ENCODE measurements at places on chromosomes 6 and 20.

DNA sequence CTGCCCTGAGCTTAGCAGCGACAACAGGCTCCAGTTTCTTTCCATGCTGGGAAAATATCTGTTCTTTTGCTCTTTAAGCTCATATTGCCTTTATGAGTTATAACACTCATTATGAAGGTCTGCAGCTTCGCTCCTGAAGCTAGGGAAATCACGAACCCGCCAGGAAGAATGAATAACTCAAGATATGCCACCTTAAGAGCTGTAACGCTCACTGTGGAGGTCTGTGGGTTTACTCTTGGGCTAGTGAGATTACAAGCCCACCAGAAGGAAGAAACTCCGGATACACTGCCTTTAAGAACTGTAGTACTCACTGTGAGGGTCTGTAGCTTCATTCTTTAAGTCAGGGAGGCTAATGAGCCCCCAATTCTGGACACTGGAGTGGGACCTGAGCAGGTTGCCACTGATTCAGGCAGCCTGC, 3.0 kb upstream of the SSR1 start:
- DNase-seq: no peak

DNA sequence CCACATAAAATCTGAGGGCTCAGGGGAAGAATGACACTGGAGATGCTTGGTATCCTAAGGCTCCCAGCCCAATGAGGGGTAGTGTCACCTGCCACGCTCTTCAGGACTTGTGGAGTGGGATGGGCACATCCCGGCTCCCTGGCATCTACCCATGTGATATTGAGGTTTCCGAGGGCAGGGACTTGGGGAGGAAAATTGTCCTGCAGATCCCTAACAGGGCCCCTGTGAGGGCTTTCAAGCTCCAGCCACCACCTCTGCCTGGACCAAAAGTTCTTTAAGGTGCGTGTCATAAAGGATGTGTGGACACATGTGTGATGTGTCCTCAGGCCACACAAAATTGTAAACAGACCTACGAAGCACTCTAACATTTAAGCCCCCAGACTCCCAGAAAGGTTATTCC, 2.5 kb downstream of the SCML4 start:
- DNase-seq: no peak

- no peak for DNase-seq
These were observed 20.8 kb upstream of the ERVFRD-1 start for GRCh38 chr6:11132194-11132888.

GRCh38 chr6:85490516-85491248, 40.8 kb downstream of the NT5E start:
- no peak for DNase-seq

DNA sequence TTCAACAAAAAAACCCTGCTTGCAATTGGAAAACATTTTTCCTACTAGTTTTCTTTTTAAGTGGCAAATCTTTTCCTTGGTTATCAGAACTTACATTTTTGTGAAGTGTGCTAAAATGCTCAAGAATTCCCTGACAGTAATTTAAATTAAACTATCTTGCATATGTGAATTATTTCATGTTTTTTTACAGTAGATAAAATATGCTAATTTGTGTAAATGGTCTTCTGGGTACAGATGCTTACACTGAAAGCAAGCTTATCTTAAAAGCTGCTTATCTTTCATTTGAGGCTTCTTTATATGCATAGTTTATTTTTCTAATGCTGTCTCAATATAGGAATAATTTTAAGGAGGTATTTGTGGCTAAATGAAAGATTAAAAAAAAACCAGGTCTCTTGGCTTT, 403.0 kb upstream of the FLRT3 start:
- no peak for DNase-seq

GRCh38 chr20:47581090-47581489, 79.4 kb downstream of the NCOA3 start:
- no peak for DNase-seq

DNA sequence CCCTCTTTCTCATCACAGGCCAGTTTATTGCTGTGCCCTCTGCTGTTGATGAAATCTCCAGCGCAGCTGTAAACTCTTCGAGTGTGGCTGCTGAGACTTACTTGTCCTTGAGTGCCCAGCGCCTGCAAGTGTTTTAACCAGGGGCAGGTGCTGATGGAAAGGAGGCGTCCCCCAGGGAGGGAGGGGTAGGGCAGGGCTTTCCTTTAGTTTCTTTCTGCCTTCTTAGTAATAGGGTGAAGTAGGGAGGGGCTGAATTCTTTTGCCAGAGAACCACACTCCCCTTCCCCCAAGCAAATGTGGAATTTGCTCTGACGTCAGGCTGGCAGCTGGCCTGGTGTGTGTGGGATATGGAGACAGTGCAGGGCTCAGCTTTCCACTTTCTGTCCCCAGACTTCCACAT, 61.2 kb downstream of the IGF2R start:
- DNase-seq: no peak
